Hematopoietic multipotent progenitor cell treated with erythropoietin and hydrocortisone succinate and interleukin-3 and kit ligand, for 8 days (in vitro differentiated cells): ENCODE measurements at places on chromosomes 1 and 21.

DNA sequence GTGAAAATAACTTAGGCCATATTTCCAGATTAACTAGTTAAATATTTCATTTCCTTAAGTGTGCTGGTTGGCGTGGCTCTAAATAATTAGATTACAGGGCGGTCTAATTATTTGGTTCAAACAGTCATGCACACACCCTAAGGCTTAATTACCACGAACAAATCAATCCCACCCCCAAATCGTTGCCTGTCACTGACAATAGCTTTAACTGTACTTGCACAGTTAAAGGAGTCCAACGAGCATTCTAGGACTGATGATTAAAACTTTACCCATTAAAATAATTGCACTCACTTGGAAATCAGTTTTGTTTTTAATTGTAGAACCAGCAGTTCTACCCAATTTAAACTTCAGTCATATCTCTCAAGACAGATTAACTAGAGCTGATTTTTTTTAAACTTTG, 1.5 kb upstream of the POU2F1 start:
- no peak for DNase-seq

GRCh38 chr21:21806711-21807597, 808.7 kb downstream of the NCAM2 start:
- DNase-seq, result no peak

- no peak for DNase-seq
These were observed 890.9 kb downstream of the MRPL39 start for GRCh38 chr21:24716281-24716918.

DNA sequence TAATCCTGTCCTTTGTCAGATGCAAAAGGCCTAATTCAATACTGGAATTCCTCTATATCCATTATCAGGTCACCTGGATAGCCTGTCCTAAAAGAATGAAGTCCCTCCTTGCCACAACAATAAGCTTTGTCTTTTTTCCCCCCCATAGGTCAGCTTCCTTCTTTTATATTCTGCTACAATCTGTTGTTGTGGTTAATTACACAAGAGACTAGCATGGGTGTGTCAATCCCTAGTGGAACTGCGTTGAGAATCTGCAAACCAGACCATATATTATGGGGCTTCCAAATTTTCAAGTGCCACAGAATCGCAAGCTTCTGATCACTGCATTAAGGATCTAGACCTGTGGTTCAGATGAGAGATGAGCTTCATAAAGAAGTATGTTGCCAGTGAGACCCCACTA, 349.6 kb downstream of the SMYD3 start:
- peak; percentile 32 for DNase-seq

- no peak for DNase-seq
These were observed 28.3 kb upstream of the EPHA8 start for GRCh38 chr1:22534951-22535350.

GRCh38 chr1:160646711-160647328, at the start of gene SLAMF1:
SLAMF1 (minus strand) TSS chr1:160647044; CDS start chr1:160646945, 99 bp downstream.
- no peak for DNase-seq

GRCh38 chr1:109263597-109264378, 14.4 kb downstream of the CELSR2 start:
- DNase-seq, result peak; percentile 67

DNA sequence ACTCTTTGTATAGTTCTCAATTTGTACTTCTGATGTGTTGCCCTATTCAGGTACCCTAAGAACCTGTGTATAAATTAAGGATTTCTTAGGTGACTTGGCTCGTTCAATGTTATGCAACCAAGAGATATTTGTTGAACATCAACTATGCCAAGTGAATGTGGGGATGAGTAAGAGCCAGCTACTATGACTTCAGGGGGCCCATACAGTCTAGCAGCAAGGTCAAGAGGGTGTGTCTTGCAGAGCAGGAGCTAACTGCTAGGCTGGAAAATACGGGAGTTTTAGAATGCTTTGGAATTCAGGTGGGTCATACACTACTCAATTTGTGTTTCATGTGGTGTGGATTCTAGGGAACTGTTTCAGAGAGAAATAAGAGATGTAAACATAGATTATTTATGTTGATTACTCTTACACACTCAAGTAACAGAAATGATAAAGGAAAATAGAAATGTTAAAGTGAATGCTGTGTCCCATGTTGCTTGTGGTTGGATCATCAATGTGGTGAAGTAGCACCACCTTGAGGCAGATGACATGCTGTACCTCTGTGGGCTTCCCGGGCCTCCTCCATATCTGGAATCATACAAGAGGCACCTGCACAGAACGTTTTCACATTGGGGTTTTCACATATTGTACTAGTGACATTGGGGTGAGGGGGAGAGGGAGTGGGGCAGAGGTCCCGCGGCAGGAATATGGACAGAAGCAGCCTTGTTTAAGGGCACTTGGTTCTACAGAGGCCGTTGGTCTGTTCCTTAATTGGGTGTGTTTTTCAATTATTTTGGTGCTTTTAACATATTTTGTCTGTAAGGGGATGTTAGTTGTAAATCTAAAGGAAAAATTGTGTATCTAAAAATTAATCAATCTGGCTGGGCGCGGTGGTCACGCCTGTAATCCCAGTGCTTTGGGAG, 12.4 kb downstream of the ARPC5 start:
- DNase-seq, result peak; percentile 79

DNA sequence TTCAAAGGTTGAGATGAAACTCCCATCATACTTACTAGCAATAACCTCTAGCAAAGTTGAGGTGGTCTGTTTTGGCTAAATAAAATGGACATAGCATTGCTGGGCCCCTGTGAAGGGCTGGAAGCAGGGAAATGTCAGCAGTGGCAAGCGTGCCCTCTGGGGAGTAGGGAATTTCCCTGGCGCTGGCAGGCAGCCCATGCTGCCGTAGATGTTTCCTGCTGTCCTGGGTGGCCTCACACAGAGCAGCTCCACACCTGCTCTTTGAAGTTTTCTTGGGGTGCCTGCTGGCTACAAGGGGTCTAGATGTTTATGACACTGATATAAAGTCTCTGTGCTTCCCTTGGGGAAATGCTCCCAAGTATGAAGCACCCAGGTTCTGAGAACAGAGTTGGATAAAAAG, 30.2 kb downstream of the ADARB1 start:
- no peak for DNase-seq

GRCh38 chr21:17797967-17798366, 21.2 kb downstream of the C21orf91 start:
- DNase-seq, result no peak

- peak; percentile 80 for DNase-seq
These were observed at the start of gene IGSF9 for GRCh38 chr1:159945483-159946241. IGSF9 (minus strand) TSS chr1:159945613; CDS start chr1:159943454, 2,159 bp downstream.
